ENCODE measurements at places on chromosomes 2 and 18. TPM values are rescaled to one million over a fixed set of nuclear protein-coding genes. Genes with fewer than 3 reads are reported as not detected.

The GAL3ST2 gene
- not detected for total RNA-seq

The CDK5R2 gene
- under 0.01 TPM for total RNA-seq

The ALLC gene
- not detected for total RNA-seq

The LRP1B gene
- not detected for total RNA-seq

The GPR17 gene
- not detected for total RNA-seq

The PMAIP1 gene
- total RNA-seq: 11.3 TPM

The NPHP1 gene
- 5.1 TPM for total RNA-seq

The PARD3B gene
- 15.7 TPM for total RNA-seq

The THSD7B gene
- total RNA-seq: not detected

The SERPINB10 gene
- not detected for total RNA-seq

The SCN3A gene
- 1.3 TPM for total RNA-seq

The ANKRD30B gene
- total RNA-seq: 0.50 TPM

The OXER1 gene
- total RNA-seq: not detected

The MERTK gene
- total RNA-seq: 0.29 TPM

The CXCR4 gene
- total RNA-seq: 1.0 TPM

The WBP1 gene
- total RNA-seq: 87.2 TPM

The CXCR1 gene
- not detected for total RNA-seq

The PKDCC gene
- 129 TPM for total RNA-seq

The AKAIN1 gene
- total RNA-seq: not detected

The TEKT4 gene
- total RNA-seq: not detected

The GALM gene
- total RNA-seq: 64.8 TPM

The MPPE1 gene
- total RNA-seq: 39.9 TPM

The FBXO48 gene
- 0.29 TPM for total RNA-seq

The WNT10A gene
- total RNA-seq: not detected

The MYO7B gene
- total RNA-seq: not detected

The MALL gene
- 39.9 TPM for total RNA-seq

The ARHGAP28 gene
- total RNA-seq: 13.4 TPM
